ENCODE measurements at places on chromosomes 16 and 17.

DNA sequence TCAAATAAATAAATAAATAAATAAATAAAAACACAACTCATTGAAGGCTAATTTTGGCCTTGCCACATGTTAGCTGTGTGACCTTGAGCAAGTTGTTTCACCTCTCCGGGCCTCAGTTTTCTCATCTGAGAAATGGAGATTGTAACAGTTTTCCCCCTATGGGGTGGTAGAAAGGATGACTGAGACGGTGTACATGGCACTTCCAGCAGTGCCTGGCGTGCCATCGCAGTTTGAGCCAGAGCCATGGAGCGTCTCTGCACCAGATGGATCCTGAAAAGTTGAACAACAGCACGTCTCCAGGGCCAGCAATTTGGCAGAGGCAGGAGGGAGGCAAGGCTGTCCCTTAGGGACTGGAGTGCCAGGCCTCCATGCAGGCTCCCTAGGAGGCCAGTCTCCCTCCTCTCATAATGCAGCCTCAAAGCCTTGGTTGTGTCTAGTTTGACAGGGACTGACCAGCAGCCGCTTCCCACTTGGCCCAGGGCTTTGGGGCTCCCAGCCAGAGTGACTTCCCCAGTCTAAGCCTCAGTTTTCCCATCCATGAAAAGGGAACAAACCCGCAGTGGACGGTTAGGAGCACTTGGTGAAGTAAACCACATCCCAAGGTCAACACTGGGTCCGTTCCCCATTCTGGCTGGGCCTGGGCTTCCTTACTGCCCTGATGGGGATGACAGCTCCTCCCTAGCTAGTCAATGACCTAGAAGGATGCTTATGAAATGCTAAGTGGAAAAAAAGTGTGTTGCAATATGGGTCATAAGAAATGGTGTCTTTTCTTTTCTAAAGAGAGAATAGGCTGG is 19.3 kb downstream of the SOCS1 start:
- no peak for DNase-seq

DNA sequence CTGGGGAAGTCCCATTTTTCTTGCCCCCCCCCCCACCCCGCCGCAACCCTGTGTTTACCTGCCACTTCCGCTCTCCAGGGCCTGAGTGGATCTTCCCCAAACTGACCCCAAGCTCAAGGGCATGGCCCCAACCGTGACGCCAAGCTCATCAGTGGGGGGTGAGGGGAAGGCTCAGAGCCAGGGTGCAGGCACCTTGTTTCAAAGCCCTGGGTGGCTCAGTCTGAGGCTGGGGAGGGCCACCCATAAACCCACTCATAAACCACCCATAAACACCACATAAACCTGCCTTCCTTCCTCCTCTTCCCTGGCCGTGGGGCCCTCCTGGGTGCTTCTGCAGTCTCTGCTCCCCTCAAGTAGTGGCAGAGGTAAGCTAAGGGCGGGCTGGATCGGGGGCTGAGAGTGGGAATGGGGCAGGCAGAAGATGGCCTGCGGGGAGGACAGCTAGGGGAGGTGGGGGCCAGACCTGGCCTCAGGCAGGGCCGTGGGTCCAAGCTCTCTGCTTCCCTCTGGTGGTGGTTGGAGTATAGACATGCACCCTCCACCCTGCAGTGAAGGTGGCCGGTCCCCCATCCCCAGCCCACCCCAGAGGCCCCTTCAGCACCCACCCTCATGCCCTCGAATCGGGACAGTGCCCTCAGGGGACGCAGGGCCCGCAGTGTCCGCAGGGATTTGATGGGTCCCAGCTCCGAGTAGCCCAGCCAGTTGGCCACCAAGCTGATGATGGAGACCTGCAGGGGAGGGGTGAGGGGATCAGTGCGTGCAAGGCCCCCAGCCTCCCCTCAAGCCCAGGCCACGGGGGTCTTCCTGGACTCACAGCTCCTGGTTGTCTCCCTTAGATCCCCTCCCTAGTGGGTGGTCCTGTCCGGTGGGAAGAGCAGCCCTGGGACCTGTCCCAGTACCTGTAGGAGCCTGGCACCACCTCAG is 14.6 kb upstream of the CD79B start:
- DNase-seq: peak; percentile 35

DNA sequence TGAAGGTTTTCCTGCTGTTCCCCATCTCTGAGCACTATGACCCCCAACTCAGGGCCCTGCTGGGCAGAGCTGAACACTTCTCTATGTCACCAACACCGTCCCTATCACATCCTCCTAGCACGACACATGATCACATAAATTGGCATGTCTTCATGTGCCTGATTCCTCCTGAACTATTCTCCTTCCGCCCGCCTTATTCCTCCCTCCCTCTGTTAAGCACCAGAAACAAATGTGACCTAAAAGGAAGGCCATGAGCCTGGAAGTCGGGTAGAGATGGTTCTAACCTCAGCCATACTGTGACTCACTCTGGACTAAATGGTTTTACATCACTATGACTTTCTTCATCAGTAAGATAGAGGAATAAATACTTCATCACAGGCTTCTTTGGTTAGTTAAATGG is 80.8 kb upstream of the DYNLRB2 start:
- DNase-seq: no peak

DNA sequence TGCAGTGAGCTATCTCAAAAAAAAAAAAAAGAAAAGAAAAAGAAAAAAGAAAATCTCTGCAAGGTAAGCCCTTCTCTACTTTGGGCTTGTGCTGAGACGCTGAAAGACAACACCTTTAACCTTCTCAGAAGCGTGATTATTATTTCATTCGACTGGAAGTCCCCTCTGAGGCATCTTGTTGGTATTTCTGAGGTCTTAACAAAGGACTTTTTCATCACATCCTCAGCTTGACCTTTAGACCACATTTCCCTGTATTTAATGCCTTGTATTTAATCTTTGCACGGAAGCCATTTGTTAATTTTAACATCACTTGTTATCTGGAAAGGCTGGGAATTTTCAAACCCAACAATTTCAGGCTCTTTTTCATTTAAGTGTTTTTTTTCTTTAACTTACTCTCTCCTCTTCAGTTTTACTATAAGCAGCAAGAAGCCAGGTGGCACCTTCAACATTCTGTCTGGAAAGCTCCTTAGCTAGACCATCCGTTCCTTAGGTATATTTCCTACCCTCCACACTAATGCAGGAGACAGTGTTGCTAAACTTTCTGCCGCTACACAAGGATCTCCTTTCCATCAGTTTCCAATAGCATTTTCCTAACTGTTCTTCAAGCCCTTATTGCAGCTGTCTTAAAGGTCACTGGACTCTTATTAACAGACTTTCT is 10.3 kb downstream of the KCTD13 start:
- no peak for DNase-seq

DNA sequence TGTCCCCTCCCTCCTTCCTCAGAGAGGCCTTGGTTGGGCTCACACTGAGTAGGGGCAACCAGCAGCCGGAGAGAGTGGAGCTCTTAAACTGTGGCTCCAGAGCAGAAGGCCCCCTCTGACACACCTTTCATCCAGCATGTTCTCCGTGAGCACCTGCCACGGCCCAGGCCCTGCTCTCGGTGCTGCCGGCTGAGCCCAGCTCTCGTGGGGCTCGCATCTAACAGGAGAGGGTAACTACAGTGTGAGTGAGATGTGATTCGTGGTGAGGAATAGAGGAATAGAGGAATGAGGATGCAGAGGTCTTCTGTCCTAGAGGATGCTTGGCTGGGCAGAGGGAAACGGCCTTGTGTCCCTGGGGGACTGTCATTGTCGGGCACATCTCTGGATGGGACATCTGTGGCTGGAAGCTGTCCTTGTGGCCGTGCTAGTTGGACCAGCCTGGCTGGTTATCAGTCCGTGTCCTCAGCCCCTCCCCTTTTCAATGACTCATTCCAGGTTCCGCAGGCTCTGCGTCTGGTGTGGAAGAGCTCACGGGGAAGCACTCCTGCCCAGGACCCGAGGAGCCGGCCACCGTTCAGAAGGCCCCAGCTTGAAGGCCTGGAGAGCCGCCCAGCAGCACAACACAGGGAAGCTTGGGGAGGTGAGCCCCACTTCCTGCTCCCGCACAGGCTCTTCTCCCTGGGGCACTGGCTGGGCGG is 11.9 kb upstream of the DNASE1 start:
- no peak for DNase-seq

DNA sequence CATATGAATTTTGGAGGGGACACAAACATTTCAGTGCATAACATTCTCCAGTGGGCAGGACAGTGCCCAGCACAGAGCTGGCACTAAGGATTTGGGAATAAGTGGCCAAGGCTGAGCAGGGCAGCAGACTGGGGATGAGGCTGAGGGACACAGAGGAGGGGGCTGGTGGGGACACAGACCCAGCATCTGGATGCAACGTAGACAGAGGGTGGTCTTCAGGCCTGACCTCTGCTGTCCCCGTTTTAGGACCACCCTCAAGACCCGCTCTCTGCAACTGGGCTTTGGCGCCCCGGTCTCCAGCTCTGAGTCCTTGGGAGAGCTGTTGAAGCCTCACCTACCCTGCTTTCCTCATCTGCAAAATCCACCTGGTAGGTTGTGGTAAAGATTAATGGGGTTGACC is 3.3 kb upstream of the PRSS33 start:
- no peak for DNase-seq

- no peak for DNase-seq
Observed at GRCh38 chr17:57203040-57203439, 53.3 kb upstream of the MSI2 start.

GRCh38 chr17:81418710-81419318 is 23.6 kb downstream of the BAHCC1 start:
- DNase-seq: no peak

- peak; percentile 30 for DNase-seq
Observed at GRCh38 chr16:56269811-56270684, 78.8 kb downstream of the GNAO1 start.

DNA sequence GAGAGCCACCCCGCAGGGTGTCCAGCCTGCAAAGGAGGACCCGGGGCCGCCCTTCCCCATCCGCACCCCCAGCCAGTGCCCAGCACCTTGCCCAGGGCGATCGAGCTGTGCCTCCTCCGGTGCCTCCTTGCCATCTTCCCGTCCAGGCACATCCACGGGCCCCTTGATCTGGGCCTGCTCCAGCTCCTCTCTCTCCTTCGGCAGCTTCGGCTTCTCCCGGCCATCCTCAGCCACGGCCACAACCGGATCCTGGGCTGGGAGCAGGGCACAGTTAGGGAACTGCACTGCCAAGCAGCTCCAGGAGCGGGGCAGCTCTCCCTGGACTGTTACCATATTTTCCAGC is 13.8 kb downstream of the NDUFAF8 start:
- peak; percentile 13 for DNase-seq

GRCh38 chr16:68452176-68452575 is 3.9 kb upstream of the SMPD3 start:
- no peak for DNase-seq

GRCh38 chr16:87838643-87839541 is 30.4 kb downstream of the SLC7A5 start:
- no peak for DNase-seq

- no peak for DNase-seq
Observed at GRCh38 chr17:65586899-65587298, 25.5 kb upstream of the AXIN2 start.

DNA sequence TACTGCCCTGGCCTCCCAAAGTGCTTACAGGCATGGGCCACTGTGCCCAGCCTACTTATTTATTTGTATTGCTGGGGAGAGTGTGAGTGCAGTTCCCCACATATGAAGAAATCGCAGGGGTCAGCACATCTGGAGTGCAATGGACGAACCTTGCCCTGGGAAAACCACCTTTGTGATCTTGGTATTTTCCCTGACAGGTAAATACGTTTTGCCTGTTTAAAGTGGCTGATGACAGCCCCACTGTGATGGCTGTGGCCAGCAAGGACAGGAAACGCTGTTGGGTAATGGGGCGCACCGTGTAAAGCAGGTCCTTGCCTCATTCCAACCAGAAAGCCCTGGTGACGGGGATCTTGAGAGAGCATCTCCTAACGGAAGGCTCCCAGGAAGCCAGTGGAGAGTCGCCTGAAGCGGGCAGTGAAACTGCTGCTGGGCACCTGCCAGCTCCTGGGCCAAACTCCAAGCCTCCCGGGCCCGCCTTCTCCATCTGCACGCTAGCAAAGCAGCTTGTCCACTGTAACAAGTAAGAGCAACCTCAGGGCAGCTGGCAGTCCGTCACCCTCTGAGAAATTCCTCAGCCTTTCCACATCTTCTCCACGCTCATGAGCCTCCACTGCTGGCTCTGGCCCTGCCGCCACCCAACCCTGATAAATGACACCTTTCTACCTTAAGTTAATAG is 17.5 kb downstream of the EMC8 start:
- DNase-seq: peak; percentile 66

DNA sequence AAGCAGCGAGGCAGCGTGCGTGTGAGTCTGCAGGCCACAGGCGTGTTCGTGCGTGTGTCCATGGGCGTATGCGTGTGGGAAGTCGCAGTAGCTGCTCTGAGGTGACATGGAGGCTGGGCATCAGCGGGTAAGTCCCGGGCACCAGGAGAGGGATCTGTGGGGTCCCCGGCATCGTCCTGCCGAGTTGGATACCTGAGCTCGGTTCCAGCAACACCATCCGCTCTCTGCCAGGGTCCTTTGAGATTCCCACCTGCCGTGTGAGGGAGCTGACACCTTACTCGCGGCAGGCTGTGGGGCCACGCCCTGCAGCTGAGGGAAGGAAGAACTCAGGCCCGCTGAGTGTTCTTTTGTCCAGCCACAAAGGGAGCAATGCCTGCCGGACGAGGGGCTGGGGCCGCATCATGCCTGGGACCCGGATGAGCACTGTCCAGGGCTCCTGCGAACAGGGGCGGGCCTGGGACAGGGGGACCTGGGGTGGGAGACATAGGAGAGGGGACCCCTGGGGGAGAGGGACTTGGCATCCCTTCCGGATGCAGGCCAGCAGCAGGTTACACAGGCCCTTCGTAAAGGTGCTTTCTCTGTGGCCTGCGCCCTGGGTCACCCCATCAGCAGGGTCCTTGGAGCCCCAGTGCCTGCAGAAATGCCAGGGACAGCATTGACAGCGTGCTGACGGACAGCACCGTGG is 5.0 kb upstream of the SNAI3 start:
- no peak for DNase-seq

DNA sequence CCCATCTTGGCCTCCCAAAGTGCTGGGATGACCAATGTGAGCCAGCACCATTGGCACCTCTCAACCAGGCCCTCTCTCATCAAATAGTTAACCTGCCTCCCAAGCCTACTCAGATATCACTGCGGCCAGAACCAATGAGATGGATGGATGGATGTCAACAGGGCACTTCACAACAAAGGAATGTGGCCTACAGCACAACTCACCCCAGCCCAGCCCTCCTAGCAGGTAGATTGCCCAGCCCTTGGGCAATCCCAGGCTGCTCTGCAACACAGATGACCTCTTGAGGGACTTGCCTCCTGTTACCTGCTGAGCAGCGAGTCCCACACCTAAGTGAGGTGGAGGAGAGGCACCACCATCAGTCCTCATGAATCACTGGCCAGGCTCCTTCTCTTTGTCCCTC is 22.6 kb upstream of the KIFC3 start:
- DNase-seq: no peak

GRCh38 chr17:73984941-73985340 is 218.5 kb upstream of the RPL38 start:
- no peak for DNase-seq

GRCh38 chr17:21318439-21318838 is 33.9 kb downstream of the MAP2K3 start:
- no peak for DNase-seq

- DNase-seq: no peak
Observed at GRCh38 chr17:29263916-29264315, 17.3 kb downstream of the CRYBA1 start.

DNA sequence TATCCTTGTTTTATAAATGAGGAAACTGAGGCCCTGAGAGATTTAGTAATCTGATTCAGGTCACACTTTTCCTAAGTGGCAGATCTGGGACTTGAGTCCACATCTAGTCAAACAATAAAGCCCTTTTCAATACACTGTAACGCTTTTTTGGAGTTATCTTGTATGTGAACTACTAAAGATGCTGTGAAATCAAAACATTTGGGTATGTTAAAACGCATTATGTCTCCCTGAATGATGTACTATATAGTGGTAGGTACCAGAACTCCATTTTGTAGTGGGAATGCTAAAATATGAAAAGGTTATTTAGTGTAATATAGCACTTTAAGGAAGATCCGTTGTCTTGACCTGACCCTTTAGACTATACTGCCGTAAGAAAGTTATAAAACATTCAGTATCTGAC is 57.2 kb downstream of the NACA2 start:
- no peak for DNase-seq

All from heart right ventricle (tissue), 16 donors.